DMS79 (cell line): ENCODE measurements at places on chromosomes 5 and 9.

- DNase-seq = no peak
Observed at GRCh38 chr5:10018201-10019069, 231.3 kb downstream of the ATPSCKMT start.

DNA sequence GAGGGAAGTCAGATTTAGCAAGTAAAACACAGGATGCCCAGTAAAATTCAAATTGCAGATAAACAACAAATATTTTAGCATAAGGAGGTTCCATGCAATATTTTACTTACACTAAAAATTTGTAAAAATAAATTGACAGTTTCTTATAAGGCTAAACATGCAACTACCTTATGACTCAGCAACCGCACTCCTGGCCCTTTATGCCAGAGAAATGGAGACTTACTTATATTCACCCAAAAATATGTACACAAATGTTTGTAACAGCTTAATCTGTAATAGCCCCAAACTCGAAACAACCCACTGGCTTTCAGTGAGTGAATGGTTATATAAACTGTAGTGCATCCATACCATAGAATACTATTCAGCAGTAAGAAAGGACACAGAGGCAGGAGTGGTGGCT is 28.6 kb upstream of the TRIM14 start:
- DNase-seq = no peak

DNA sequence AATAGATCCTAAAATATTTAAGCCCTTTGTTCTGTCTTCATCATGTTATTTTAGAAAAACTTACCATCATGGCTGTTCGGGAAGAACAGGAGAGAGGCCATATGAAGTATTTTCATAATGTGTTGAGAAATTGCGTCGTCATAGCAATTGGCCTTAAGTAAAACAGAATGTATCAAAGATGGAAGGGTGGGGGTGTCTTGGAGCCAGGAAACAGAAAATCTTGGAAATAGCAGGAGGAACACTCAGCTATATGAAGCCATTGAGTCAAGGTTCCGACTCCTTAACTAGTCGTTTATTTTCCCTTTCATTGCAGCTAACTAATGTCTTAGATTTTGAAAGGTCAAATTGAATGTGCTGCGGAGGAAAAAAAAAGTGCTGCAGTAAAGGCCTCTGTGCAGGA is 1.3 kb downstream of the SPTAN1 start:
- no peak for DNase-seq

DNA sequence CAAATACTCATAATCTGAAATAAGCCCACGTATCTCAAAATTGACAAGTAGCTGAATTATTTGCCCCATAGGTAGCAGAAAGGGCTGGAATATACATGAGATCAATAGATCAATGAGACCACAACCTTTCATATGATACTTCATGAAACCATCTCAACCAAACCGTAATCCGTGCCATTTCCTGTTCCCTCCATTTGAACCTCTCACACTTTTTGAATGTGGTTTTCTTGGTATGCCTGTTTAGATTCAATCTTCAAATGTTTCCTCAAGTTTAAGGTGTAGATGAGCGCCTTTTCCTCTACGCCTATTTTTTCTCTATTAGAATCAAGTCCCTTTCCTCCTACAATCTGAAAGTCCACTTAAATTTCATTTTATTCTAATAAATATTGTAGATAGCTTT is 805.5 kb downstream of the EFNA5 start:
- no peak for DNase-seq

DNA sequence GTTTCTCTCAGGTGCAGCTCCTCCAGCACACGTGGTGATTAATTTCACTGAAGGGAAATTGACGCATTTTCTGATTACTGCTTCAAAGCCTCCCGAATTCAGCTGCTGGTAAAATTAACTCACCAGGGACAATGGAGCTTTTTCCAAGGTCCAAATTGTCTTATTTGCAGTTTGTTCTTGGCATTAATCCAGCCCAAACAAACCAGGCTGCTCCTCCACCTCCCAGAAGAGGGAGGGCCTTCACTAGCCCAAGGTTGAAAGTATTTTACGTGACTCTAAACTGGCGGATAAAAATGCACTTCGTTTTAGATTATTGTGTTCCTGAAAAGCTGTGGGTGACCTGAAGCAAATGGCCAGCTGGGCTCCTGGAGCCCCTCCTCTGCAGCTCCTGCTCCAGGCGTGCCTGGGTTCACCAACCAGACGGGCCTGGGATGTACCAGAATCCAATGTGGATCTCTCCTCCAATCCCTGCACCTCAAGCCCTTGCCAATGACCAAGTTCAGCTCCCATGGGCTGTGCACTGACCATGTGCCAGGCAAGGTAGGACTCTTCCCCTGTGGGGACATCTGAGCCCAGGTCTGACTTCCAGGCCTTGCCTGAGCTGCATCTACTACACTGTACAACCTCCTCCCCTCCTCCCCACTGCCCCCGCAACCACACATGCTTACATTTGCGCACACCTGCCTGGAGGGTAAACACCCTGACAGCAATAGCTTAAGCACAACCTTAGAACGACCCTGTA is 193.4 kb downstream of the CDK5RAP2 start:
- DNase-seq = peak; percentile 57

DNA sequence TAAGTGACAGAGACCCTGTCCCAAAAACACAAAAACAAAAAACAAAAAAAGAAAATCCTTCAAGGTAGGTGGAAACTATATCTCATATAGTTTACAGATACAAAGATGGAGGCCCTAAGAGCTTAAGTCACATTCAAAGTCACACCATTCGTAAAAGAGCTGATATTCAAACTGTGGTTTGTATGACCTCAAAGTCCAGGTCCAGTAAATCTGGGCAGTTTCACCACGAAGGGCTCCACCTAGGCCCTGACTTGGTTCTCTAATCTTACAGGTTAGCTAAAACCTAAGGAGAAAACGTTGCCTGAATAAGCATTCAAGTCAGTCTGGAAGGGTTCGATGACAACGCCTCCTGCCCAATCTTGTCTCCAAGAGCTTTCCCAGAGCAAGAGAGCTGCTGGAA is 44.1 kb downstream of the SUSD1 start:
- DNase-seq = no peak

GRCh38 chr9:126531035-126531571 is 82.6 kb upstream of the LMX1B start:
- no peak for DNase-seq

GRCh38 chr9:128249908-128250838 is 25.6 kb downstream of the GOLGA2 start:
- DNase-seq = no peak

- no peak for DNase-seq
Observed at GRCh38 chr5:156444753-156445291, 117.9 kb downstream of the SGCD start.
